ENCODE measurements at places on chromosomes 4 and X.
A peak's percentile ranks its signal among the peaks of the same experiment; 100 is the strongest.

DNA sequence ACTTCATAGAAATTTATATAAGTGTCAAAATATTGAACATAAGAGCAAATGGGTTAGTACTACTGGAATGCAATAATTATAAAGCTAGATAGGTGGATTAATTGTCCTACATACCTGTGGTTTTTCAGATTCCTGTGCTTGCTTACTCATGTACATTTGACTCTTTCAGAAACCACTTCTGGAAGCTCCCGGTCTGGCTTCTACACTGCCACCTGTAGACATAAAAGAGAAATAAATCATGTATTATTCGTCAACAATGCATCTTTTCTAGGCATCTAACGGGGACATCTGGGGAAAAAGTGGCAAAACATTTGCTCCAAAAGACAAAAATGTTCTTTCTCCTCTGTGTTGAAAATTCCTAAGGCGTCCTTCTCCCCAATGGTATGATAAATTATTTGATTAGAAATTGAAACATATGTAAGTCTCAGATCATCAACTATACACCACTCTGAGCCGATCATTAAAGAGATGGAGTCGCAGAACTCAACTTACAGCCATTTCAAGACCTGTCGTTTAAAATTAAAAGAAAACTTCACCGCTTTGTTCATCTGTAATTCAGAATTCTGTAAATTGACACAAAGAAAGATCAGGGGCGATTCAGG is 648.7 kb upstream of the DIPK2B start:
- DNase-seq, result no peak

GRCh38 chr4:146072376-146072775 is 103.1 kb upstream of the LSM6 start:
- DNase-seq, result no peak

- DNase-seq, result no peak
Measured at GRCh38 chr4:149911354-149911753, 95.7 kb upstream of the IQCM start.

- DNase-seq, result no peak
Measured at GRCh38 chr4:82820689-82821088, 22.1 kb upstream of the SCD5 start.

- DNase-seq, result no peak
Measured at GRCh38 chrX:54817220-54817820, 9.8 kb downstream of the MAGED2 start.

- DNase-seq, result no peak
Measured at GRCh38 chr4:15031993-15032675, 29.9 kb downstream of the CPEB2 start.

DNA sequence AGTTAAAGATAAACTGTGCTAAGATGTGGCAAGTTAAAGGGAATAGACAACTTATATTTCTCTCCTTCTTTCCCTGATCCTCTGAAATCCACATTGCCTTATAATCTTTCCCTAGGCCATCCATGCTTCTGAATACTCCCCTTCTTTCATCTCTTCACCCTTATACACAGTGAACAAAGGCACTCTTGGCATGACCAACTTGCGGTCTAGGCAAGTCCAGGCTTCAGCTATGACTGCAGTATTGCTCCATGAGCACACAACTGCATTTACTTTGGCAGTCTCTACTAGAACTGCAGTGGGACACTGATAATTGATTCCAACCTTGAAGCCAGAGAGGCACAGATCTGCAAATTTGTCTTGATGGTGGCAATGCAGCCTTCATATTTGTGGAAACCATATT is 24.2 kb upstream of the UBA6 start:
- no peak for DNase-seq

- no peak for DNase-seq
Measured at GRCh38 chr4:183289688-183290087, 30.4 kb downstream of the CLDN22 start.

- DNase-seq, result no peak
Measured at GRCh38 chrX:65532016-65532415, 2.6 kb downstream of the LAS1L start.

GRCh38 chr4:2660596-2661211 is 95.4 kb downstream of the TNIP2 start:
- no peak for DNase-seq

DNA sequence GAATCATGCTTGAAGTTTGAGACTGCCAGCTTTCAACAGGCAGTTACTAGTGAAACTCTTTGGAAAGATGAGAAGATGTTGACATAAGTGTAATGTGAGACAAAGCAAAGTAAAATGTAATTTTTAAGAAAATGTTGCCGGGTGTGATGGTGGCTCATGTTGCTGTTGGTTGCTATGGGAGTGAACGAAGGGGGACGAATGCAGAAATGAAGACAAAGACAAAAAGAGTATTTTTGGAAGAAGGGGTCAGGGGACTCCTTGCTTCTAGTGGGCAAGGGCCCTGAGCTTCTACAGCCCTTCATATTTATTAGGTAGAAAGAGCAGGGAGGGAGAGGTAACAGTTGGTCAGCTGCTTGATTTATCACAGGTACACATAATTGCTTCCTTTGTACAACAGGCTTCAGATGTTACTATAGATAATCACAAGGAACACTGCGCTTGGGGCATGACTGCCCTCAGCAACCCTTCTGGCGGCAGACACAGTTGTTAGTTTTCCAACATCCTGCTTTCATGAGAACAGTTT is 11.9 kb upstream of the UGDH start:
- DNase-seq, result no peak

DNA sequence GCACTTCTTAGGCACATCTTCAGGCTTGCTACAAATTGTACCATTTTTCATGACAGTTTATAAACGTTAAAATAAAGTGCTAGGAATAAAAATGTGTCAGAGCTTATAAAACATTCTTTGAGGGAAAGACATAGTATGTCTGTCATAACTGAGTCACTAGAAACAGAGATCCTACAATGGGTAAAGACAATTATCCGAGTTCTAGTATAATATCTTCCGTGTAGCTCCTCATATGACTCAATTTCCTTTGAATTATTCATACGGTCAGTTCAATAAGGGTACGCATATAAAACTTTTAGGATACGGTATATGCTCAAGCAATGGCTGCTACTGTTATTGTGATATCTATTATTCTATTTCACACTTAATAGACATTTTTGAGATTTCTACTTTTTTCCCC is 349.1 kb downstream of the PCDH10 start:
- peak; percentile 1 for DNase-seq

DNA sequence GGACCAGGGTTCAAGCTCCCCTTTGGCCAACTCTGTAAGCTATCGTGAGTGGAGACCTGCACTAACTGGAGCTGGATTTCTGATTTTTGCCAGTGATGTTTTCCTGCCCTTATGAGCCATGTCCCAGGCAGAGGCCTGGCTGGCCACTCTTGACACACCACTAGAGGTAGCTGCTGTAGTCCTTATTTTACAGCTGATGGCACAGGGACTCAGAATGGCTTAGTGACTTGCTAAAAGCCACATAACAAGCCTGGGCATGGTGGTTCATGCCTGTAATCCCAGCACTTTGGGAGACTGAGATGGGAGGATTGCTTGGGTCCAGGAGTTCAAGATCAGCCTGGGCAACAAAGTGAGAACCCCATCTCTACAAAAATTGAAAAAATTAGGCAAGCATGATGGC is 33.4 kb downstream of the CYTL1 start:
- DNase-seq, result no peak

- no peak for DNase-seq
Measured at GRCh38 chrX:149044471-149044870, 460.6 kb downstream of the IDS start.

GRCh38 chrX:132034648-132035047 is 11.5 kb downstream of the STK26 start:
- DNase-seq, result no peak

- DNase-seq, result no peak
Measured at GRCh38 chr4:98110929-98111328, 32.3 kb downstream of the STPG2 start.

GRCh38 chr4:123666486-123666885 is 269.9 kb downstream of the SPRY1 start:
- DNase-seq, result no peak

GRCh38 chrX:148698221-148698620 is 197.8 kb downstream of the AFF2 start:
- no peak for DNase-seq

DNA sequence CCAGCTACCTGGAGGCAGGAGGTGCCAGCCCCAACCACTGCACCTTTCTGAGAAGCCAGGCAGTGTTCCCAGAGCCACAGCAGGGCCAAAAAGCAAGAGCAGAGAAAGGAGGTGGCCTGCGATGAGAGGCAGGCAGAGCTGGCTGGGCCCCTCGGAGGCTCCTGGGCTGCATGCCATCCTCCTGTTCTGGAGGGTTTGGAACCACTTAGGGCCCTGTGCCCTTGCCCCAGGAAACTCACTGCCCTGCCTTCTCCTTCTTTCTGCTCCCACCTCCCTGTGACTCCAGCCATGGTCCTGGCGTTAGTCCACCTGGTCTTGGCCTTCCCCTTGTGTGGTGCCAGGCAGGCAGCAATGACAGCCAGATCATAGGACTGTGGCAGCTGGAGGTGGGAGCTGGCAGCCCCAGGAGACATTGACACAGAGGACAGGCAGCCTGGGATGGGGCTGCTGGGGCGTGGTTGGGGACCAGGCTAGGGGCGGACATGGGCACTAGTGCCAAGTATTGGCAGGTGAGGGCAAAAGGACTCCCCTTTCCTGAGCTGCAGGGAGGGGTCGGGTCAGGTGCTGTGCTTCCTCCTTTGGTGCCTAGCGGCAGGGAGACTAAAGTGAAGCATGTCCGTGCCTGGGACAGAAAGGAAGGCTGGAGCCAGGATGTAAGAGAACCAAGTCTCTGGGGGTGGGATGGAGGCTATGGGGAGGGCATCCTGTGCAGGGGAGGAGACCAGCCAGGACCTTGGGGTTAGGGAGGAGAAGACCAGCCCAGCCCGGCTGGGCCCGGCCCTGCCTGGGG is 1.4 kb downstream of the APLN start:
- no peak for DNase-seq

DNA sequence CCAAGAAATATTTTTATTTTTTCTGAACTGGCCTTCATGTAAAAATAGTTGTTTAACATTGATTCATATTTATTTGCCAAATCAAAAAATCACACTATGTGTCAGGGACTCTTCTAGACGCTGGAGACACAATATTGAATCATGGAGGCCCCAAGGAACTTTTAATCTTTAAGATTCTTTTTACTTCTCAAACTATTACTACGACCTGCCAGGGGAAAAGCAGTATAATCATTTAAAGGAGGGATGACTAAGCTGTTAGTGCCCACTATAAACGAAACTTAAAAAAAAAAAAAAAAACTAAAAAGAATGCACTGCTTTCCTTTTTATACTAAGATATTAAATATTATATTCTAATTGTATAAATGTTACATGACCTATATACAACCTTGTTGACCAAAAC is 84.7 kb downstream of the PPA2 start:
- DNase-seq, result no peak

DNA sequence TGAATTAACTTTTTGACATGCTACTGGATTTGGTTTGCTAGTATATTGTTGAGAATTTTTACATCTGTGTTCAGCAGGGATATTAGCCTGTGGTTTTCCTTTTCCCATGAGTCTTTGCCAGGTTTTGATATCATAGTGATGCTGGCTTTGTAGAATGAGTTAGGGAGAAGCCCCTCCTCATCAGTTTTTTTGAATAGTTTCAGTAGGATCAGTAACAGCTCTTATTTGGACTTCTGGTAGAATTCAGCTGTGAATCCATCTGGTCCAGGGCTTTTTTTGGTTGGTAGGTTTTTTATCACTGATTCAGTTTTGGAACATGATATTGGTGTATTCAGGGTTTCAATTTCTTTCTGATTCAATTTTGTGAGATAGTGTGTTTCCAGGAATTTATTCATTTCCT is 790.4 kb upstream of the GRID2 start:
- DNase-seq, result no peak

- DNase-seq, result no peak
Measured at GRCh38 chrX:41512394-41512793, 65.3 kb downstream of the NYX start.

- DNase-seq, result no peak
Measured at GRCh38 chrX:133989490-133989889, 4.1 kb upstream of the GPC3 start.

DNA sequence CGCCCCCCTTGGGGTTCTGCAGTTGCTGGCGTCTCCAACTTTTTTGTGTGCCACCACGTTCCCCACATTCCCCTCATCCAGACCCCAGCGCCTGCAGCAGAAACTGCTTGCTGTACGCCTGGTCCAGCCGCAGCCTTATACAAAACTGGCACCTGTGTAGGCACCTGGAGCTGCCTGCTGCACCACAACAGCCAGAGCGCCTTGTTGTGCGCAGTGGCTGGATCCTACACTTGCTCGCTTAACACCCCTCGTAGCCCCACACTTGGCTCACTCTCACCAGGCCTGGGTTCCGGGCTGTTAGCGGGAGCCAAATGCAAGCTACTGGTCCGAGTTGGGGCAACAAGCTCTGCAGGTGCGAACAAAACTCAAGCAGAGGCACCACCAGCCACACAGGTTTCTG is 136.8 kb downstream of the TECRL start:
- DNase-seq, result no peak

- DNase-seq, result no peak
Measured at GRCh38 chrX:69257499-69258127, 92.4 kb upstream of the PJA1 start.

- no peak for DNase-seq
Measured at GRCh38 chrX:15834053-15834452, 20.6 kb downstream of the AP1S2 start.

DNA sequence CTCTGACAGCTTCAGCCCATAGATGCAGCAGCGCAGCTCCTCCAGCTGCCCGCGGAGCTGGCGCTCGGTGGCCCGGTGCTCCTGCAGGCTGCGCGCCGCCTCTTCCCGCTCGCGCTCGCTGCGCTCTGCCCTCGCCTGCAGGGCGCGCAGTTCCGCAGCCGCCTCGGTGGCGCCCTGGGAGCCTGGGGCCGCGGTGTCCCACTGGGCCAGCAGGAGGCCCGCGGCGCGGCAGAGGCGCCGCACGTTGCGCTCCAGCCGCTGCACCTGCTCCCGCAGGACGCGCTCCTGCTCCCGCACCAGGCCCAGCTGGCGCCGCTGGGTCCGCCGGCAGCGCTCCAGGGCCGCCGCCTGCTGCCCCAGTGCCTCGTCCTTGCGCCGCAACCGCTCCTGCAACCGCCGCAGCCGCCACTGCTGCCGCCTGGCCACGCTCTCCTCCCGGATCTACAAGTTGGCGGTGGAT is 10.1 kb downstream of the C4orf50 start:
- DNase-seq, result no peak

- no peak for DNase-seq
Measured at GRCh38 chr4:165027762-165028402, 3.9 kb upstream of the TRIM60 start.

DNA sequence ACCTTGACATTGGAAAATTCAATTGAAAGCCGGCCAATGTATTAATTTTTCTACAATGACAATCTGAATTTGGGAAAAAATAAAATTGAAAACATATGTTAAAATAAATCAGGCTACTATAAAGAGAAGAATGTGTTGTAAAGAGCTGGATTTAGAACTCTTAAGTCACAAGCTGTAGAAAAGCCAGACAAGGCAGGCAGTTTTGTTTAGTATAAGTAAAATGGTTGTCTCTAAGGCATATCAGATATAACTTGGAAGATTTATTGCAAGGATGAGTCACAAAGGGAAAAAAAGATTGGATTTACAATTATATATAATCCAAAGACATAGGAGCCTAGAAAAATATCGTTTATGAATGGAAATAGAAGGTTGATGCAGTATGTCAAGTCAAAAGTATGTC is 549.1 kb upstream of the EPHA5 start:
- DNase-seq, result no peak
